ENCODE measurements at places on chromosomes 2 and 18.

DNA sequence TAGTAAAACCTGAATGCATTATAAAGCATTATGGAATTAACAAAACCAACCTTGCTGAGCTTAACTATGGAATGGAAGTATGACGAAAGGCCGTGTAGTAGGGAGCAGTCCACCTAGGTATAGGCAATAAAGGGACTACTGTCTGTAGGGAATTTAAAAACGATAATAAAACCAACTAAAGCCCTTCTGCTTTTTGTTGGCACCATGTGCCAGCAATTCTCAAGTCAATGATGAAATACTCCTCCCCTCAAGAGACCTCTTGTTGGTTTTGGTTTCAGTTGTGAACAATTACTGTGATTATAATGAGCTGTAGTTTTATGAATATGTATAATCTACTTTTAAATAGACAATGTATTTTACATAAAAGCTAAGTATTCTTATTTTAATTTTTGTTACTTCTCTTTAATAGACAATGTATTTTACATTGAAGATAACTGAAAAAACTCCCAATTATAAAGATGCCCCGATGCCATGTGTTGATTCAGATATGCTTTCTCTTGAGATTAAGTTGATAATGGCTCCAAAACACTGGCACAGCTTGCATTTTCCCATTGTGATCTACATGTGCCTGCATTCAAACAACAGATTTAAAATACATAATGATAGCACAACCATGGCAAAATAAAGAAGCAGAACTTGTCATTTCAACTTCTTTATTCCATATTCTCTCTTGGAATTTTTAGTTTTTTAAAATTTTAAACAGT lies 55.5 kb upstream of the ZDBF2 start:
- DNase-seq: no peak

- no peak for DNase-seq
Measured at GRCh38 chr18:48542513-48543181, 3.8 kb downstream of the CTIF start.

DNA sequence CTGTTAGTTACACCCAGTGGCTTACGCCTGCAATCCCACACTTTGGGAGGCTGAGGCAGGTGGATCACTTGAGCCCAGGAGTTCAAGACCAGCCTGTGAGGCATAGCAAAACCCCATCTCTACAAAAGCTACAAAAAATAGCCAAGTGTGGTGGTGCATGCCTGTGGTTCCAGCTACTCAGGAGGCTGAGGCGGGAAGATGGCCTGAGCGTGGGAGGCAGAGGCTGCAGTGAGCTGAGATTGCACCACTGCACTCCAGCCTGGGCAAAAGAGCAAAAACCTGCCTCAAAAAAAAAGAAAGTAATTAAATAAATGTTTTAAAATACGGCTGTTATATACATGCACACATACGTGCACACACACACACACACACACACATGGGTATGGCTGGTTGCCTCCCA lies 194.8 kb downstream of the HDAC4 start:
- no peak for DNase-seq

GRCh38 chr2:108621087-108621559 lies 86.9 kb downstream of the LIMS1 start:
- DNase-seq: peak; percentile 70

- DNase-seq: no peak
Measured at GRCh38 chr2:128867936-128868636, 549.4 kb upstream of the HS6ST1 start.

- peak; percentile 13 for DNase-seq
Measured at GRCh38 chr2:85266146-85267041, 61.4 kb downstream of the TGOLN2 start.

- no peak for DNase-seq
Measured at GRCh38 chr2:55965276-55965675, 41.7 kb upstream of the EFEMP1 start.

- DNase-seq: no peak
Measured at GRCh38 chr18:6058941-6059340, 163.6 kb upstream of the TMEM200C start.

- no peak for DNase-seq
Measured at GRCh38 chr2:48728295-48728694, 27.2 kb downstream of the LHCGR start.

DNA sequence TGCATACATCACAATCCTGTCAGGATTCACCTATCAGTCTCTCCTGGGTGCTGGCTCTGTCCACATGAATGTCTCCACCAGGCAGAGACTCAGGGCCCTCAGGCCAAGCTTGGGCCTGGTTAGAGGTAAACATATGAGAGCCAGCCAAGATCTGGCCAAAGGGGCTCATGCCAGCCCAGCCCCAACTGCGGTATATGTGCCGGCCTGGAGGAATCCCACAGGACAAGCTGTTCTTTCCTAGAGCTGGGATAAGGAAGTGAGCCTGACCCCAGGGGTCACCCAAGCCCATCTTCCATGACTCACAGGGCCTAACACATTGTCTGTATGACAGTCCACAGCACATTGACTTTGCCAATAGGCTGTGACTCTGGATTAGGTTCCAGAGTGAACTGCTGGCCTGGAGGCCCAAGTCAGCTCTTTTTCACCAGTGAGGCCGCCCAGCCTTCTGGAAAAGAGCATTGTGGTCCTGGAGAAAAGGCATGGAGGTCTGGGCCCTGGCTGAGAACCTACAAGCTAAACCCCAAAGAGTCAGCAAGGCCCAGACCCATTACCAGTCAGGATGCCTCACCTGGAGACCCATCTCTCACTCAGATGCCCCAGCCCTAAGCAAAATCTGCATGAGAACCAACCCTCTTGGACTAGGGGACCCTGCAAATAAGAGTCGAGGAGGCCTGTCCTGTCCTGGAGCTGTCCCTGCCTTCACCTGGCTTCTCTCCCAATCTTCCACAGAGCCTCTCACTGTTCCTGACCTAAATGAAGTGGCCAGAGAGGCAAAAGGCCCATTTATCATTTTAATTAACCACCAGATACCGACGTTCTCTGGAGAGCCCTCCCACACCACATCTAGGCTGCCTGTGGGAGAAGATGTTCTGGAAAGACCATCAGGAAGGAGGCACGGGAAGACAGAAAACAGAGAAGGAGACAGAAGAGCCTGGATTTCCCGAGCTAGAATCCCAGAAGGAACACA lies 120.9 kb upstream of the PKDCC start:
- DNase-seq: no peak

GRCh38 chr2:8376603-8377410 lies 305.0 kb upstream of the ID2 start:
- no peak for DNase-seq

DNA sequence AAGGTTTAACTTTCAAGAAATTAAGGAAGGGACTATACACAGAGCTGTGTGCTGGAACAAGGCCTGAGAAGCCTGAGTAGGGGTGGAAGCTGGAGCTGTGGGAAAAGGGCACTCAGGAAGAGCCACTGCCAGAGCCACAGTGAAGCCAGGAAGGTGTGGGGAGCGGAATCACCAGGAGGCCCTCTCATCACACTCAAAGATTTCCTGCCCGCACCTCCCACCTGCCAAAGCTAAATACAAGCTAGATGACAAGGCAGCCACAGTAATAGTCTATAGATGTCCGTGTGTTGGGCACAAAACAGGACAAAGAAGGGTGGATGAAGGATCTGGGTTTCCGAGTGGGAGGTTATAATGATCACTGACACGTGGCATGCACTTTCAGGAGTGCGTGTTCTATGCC lies 126.0 kb downstream of the ZNF532 start:
- no peak for DNase-seq

GRCh38 chr2:129587426-129588064 lies 391.9 kb upstream of the RAB6C start:
- no peak for DNase-seq

DNA sequence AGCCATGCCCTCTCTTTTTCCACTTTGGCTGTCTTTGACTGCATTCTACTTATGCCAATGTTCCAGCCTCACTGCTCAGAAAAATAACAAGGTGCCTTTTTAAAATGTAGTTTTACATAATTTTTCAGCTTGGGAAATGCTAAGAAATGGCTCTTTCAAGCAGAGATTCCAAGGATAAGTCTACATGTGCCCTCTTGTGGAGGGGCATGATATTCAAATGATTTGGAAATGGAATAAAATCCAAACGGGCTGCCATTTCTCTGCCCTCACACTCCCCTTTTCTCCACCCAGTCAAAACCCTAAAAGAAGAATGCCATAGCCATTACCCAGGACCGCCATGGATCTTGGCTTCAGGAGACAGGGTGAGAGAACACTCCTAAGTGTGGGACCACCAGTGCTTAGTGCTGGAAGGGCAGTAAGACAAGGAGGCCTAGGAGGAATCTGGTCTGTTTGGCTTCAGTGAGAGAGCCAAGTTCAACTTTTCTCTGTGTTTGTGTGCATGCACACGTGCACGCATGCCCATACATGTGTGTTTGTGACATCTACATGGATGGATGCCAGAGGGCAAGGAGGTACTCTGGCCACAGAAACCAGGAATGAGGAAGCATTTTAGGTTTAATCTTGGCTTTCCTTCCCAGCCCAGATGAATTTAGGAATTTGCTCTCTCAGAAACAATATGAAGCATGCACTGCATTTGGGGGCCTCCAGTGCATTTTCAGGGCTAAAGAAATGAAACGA lies 174.0 kb upstream of the SLC14A2 start:
- no peak for DNase-seq

DNA sequence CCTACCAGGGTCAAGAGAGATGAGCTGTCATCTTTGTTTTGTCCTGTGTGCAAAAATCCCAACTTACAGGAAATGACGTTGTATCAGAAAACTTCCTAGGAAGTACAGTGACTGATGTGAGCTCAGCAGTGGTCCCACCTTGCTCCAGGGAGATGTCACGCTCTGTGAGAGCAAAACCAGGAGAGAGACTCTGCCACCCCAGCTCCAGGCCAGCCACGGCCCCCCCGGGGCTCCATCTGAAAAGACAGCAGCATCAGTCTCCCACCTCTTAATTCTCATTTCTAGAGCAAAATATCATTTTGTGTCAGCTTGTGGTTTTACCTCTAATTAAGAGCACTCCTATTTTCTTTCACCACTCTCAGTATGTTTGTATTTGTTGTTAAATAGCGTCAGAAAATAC lies 57.5 kb downstream of the MYL12B start:
- DNase-seq: no peak

GRCh38 chr2:226775032-226775509 lies 24.5 kb downstream of the IRS1 start:
- DNase-seq: no peak

- no peak for DNase-seq
Measured at GRCh38 chr2:73257425-73258125, 23.5 kb downstream of the CCT7 start.

DNA sequence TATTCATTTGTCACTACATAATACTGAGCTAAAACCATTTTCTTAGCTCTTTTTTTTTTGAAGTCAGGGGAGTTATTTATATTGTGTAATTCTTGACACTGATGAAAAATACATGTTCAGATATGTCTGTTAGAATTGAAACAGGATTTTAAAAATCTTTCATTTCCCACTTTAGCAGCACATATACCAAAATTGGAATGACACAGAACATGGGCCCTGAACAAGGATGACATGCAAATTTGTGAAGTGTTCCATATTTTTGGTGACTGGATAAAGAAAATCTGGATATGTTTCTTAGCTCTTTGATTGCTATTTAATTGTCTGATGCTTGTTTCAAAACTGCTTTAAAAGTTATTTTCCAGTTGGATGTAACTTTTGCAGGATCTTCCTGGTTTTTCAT lies 1963.9 kb upstream of the LRRTM1 start:
- no peak for DNase-seq

DNA sequence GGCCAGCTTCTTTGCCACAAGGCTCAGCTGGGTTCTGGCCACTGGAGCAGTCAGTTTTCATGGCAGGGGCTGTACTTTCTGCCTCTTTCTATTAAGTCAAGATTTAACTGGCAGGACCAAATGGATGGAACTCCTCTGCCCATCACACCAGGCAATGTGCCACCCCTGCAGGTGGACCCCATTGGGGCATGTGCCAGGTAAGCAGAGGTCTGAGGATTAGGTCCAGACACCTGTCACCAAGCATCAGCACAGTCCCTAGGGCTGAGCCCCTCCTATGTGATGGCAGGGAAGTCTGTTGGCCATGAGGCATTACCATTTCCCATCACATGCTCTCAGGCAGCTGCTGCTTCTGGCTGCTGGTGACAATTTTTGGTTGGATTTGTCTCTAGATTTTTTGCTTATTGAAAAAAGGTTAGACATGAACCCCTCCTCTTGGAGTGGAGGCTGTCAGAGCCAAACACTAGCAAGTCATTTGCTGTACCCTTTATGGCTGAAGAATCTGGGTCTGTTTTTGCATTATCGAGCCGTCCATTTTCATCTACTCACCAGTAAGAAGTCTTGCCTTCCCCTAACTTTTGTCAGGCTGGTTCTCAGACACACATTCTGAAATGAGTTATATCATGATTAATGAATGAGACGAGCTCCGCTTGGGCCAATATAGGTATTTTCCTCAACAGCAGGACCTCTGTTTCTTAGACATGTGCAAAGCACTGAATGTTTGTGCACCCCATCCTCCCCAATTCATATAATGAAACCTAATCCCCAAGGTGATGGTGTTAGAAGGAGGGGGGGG lies 328.0 kb downstream of the TSN start:
- no peak for DNase-seq

DNA sequence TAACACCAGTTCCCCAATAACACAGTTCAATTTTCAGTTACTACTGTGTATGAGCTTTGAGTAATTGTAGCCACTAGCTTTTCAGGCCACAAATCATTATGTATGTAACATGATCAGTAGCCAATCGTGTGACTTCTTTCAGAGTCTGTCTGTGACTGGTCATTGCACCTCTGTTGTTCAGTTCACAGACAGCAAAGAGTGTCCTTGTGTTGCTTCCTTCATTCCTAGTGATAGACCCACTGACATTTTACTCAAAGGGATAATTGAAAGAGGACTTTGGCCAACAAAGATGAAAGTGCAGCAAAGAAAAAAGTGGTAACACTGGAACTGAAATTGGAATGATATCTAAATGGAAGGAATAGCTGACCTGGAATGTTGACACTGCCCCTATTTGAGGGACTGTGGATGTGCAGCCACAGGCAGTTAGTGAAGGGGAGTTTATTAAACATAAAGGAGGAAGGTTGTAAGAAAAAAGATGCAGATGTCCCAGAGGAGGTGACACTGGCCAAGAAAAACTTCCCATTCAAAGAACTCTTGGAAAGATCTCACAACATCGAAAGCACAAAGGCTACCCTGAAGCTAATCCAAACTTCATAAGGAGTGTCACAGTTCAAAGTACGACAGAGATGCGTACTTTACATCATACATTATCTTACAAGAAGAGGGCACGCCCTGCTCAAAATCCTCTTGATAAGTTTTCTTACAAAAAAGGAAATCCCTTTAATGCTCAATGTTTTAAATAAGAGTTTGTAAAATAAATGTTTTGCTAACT lies 19.3 kb downstream of the TTC39C start:
- no peak for DNase-seq

GRCh38 chr2:146853741-146854444 lies 990.9 kb upstream of the ACVR2A start:
- DNase-seq: no peak

- DNase-seq: no peak
Measured at GRCh38 chr2:219081701-219082331, 21.1 kb upstream of the IHH start.

Measured in stimulated activated CD4-positive, alpha-beta T cell treated with anti-CD3 and anti-CD28 coated beads, TNF-alpha, amount 100 ng/mL, for 1 hour (primary cell).